ENCODE measurements at places on chromosomes 2 and 18.

GRCh38 chr2:239495791-239496233 is 95.0 kb upstream of the HDAC4 start:
- DNase-seq = no peak

- DNase-seq = no peak
Measured at GRCh38 chr2:24527536-24527935, 36.5 kb downstream of the NCOA1 start.

GRCh38 chr2:145685383-145686050 is 1165.6 kb upstream of the ZEB2 start:
- no peak for DNase-seq

GRCh38 chr2:174568425-174568824 is 29.2 kb downstream of the WIPF1 start:
- DNase-seq = no peak

DNA sequence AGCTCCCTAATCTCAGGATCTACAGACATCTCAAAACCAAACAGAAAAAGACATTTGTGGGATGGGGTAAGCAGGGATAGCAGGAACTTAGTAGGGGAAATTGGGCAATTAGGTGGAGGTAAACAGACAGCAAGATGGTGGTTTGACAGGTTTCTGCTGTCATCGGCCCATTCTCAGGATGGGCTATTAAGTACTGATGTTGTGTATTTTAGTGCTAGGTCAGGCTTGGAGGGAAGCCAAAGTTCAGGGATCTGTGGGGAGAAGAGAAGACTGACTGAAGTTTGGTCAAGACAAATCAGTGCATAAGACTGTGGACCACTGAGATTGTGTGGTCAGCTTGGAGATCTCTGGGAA is 96.8 kb upstream of the THUMPD2 start:
- no peak for DNase-seq

DNA sequence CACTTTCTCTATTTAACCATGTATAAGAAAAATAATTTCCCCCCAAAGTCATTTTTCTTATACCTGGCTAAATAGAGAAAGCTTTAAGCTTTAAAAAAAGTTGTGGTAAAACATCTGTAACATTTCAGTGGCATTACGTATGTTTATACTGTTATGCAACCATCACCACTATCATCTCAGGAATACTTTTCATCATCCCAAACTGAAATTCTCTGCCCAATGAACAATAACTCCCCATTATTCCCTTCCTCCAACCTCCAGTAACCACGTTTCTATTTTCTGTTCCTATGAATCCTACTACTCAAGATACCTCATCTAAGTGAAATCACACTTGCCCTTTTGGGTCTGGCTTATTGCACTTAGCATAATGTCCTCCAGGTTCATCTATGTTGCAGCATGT is 1.7 kb upstream of the SLC3A1 start:
- DNase-seq = no peak

- DNase-seq = no peak
Measured at GRCh38 chr18:45481821-45482220, 133.5 kb upstream of the SLC14A2 start.

DNA sequence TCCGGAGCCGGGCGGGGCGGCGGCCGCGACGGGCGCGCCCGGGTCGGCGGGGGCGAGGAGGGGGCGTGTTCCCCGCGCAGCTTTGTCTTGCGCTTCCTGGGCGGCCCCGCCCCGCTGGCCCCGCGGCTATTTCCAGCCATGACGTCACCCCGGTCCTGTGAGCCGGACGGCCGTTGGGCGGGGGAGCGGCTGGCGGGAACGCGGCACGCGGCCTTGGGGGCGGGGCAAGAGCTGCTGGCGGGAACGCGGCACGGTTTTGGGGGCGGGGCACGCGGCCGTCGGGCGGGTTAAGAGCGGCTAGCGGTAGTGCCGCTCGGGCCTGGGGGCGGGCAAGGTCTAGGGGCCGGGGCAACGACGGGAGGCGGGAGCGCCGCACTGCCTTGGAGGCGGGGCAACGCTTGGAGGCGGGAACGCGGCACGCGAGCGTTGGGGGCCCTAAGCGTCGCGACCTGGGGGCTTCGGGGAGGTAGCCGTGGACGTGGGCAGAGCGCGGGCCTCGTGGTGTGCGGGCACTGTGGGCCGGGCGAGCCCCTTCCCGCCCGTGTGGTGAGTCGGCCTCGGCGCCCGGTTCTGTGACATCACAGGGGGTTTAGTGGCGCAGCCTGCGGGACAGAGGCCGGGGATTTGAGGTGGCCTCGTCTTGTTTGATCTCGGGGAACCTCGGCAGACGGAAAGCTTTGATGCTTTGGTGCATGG is 704 bp downstream of the KLF11 start:
- DNase-seq = peak; percentile 80

DNA sequence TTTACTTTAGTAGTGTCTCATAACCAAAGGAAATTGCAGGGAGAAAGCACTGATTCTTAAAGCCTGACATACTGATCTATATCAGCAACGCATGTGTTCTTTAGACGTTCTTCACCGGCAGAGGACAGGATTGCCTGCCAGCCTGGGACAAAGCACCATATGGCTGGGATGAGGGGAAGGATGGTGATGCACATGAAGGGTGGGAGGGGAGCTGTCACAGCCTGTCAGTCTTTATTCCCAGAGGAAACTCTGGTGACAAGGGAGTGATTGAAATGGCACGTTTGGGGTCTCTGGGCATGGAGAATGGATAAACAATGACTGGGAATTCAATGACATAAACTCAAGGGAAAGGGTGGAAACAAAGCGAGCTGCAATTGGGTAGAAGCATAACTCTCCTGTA is 808.1 kb downstream of the DCC start:
- DNase-seq = no peak

DNA sequence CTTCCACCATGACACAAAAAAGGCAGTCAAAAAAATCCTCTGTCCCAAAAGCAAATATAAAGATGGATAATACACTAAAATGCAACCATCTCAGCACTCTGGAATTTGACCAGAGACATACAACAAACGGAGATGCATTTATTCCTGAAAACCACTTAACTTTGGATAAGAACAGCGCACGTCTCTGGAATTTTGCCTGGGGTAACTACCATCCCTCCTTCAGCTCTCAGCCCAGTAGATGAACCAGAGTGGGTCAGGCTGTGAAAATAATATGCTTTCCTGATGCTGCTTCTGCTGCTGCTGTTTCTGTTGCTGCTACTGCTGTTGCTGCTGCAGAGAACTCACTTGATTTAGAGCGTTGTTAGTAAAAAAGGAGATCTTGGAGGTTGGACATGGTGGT is 133.8 kb upstream of the ACVR2A start:
- no peak for DNase-seq

- no peak for DNase-seq
Measured at GRCh38 chr2:2495606-2496005, 164.5 kb upstream of the MYT1L start.

DNA sequence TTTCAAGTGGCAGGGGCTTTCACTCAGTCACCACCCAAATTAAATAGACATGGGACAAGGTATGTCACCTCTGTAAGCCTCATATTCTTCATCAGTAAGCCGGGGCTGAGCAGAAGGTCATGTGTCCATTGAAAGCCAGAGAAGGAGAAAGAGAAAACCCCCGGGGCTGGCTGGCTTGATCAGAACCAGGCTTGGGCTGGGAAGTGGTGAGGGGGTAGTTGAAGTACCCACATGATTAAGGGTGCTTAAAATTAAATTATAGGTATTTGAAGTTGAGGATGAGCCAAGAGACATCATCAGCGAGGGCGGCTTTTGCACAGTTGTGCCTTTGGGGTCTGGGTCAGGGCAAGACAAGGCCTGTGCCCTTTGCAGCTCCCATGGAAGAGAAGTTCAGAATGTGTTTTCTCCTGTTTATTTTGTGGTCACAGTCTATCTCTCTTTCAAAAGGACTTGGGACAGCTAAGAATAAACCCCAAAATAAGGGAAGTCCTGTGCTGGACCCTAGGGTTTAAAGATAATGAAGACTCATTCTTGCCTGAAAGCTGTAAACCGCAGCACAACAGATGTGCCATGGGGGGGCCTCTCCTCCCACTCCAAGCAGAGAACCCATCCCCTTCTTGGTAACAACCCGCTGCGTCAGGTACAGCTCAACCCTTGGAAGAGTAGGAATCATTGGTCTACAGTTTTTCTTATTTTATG is 10.7 kb downstream of the DBI start:
- no peak for DNase-seq

GRCh38 chr2:156731506-156731905 is 295.3 kb downstream of the GPD2 start:
- DNase-seq = no peak

GRCh38 chr2:172101821-172102390 is 794 bp downstream of the DLX2 start:
- no peak for DNase-seq

- DNase-seq = peak; percentile 63
Measured at GRCh38 chr2:111135910-111136297, 15.2 kb downstream of the BCL2L11 start.
